ENCODE measurements at places on chromosomes 4 and X.

DNA sequence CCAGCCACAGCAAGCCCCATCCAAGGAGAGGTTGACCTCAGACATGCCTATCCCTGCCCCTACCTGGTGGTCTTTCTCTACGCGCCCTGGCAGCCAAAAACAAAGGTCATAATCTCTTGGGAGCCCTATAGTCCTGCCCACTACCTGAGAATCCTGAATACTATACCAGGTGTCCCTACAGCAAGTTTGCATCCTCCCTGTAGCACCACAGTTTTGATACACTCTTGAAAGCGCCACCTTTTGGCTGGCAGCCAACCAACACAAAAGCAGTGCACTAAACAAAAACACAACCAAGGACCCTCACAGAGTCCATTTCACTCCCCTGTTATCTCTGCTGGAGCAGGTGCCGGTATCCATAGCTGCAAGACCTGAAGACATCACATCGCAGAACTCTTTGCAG lies 523.8 kb upstream of the CPEB2 start:
- DNase-seq = no peak

DNA sequence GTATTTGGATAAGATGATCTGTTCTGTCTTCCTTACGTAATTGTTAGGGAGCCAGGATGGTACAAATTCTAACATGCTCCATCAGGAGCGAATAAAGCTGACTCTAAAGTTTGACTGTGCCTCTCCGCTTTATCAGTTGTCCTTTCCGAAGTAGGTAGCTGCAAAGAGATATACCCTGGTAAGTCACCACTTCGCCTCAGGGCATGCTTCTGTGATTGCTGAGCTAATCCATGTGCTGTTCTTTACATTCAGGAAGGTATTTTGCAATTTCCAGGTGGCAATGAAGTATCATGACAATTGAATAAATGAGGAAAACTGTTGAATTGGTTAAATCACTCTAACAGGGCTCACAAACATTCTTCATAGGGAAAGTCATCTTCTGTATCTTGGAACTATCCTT lies 38.9 kb downstream of the KIT start:
- no peak for DNase-seq

- no peak for DNase-seq
Observed at GRCh38 chrX:121579016-121579760, 531.8 kb downstream of the GLUD2 start.

- DNase-seq = peak; percentile 5
Observed at GRCh38 chr4:6469144-6469543, 3.3 kb downstream of the PPP2R2C start.

GRCh38 chr4:40515398-40516293 lies 114.0 kb downstream of the RBM47 start:
- DNase-seq = no peak

- DNase-seq = no peak
Observed at GRCh38 chrX:9909254-9909653, 57.9 kb upstream of the CLDN34 start.

DNA sequence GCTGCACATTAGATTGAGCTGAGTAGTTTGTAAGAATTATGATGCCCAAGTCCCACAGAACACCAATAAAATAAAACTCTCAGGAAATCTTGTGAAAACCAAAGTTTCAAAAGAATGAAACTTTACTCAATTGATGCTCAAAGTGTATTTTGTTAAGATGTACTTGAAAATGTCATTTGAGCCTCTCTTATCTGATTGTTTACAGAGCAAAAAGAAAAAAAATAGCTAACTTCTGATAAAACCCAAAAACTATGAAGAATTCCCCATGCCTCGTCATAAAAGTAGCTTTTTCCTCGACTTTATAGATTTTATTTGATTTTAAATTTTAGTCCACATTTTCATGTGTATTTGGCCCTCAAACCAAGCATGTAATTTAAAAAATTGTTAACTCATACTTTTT lies 521.5 kb upstream of the FTHL17 start:
- no peak for DNase-seq

- no peak for DNase-seq
Observed at GRCh38 chr4:98659741-98660462, 1.5 kb upstream of the TSPAN5 start.

DNA sequence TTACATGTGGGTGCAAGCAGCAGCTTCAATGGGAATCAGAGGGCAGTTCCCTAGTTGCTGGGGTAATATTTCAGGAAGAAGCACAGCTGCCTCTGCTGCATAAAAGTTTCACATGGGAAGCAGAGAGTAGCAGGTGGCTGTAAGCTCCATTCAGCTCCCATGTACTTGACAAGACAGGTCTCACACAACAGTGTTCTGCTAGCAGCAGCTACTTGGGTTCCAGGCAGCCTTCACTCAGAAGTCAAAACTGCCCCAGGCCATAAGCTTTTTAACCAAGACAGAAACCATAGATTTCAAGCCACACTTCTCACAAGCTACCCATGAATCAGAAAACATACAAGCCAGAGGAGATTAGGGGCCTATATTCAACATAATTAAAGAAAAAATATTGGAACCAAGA lies 41.4 kb upstream of the SPIN2A start:
- no peak for DNase-seq

DNA sequence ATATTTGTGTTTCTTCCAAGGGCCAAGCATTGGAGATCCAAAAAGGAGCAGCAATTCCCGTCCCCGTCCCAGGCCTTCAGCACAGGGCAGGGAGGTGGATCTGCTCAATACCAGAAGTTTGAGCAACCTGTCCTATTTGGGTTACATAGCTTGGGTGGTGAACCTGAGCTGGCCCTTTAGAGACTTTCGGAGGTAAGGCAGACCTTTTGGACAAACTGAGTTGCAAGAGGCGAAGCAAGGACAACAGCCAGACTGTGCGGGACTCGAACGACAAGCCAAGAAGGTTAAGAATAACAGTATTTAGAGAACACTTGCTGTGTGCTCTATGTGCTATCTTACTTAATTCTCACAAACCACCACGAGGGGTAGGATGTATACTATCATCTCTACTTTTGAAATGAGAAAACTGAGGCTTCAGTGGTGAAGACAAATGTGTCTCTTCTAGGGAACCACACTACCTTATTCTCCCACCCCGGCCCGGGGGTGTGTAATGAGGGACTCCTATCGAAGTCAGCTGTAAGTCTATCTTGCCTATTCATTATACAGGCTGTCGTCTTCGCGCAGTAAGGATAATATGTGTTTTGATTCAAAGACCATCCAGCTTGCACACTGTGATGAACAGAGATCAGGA lies 1.3 kb downstream of the NOP14 start:
- DNase-seq = peak; percentile 83

Measured in vagina (tissue), 2 donors.